ENCODE measurements at places on chromosomes 16 and 17.

- DNase-seq = no peak
These were observed 12.3 kb downstream of the NUPR1 start for GRCh38 chr16:28526201-28527099.

DNA sequence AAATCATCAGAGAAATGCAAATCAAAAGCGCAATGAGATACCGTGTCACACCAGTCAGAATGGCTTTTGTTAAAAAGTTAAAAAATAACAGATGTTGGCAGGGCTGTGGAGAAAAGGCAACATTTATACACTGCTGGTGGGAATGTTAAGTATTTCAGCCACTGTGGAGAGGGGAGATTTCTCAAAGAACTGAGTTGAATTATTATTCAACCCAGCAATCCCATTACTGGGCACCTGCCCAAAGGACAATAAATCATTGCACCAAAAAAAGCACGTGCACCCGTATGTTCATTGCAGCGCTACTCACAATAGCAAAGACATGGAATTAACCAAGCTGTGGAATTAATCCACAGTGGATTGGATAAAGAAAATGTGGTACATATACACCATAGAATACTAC is 204.7 kb downstream of the HS3ST4 start:
- no peak for DNase-seq

GRCh38 chr17:68909066-68909465 is 46.1 kb downstream of the ABCA8 start:
- DNase-seq = no peak

DNA sequence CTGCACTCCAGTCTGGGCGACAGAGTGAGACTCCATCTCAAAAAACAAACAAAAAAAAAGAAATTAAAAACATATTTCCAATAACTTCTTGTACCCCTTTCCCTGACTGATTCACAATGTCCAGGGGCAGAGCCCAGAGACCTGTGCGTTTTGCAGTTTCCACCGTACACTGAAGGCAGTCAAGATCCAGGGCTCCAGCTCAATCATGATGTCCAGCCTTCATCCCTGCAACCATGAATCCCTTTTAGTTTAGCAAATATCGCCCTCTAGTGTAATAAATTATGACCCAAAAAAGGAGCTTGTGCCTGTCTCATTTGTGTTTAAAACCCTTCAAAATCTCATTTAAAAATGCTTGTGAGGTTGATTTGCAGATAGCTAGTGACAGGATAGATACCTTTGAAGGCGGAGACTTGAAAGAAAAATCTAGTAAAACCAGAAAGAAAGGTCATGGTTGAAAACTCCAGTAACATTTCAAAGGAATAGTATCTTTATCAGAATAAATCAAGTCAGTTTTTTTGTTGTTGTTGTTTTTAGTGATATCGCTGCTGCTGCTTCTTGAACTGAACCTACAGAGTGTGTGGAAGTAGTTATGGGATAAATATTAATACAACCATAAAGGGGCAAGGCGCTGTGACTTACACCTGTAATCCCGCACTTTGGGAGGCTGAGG is 3.7 kb upstream of the ERN1 start:
- peak; percentile 21 for DNase-seq

DNA sequence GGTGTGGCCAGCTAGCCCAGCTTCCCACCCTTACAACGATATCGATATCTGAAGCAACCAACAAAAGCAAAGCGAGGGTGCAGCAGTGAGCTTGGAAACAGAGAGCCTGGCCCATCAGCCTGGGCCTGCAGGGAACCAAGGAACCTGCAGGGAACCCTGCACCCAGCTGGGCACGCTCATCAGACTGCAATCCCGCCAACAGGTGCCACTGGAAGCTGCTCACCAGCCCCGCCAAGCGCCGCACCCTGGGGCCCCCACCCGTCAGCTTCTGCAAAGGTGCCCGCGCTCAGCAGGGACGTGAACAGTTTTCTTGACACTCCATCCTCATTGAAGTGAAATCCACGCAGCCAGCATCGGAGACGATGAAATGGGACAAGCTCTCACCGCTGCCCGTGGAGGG is 250.7 kb downstream of the RBFOX3 start:
- DNase-seq = no peak

GRCh38 chr17:7887482-7888183 is 956 bp upstream of the CHD3 start:
- peak; percentile 92 for DNase-seq

DNA sequence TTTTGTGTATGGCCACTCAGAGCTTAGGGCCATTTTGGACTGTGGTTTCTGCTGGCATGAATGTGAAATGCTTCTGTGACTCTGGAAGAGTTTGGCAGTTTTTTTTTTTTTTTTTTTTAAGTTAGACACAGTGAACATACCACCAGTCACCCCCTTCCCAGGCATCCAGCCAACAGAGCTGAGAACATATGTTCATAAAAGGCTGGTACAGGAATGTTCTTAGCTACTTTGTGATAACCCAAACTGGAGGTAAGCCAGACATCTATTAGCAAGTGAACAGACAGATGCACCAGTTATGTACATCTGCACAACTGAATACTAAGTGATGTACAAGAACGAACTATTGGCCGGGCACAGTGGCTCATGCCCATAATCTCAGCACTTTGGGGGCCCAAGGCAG is 92.7 kb downstream of the ABCC1 start:
- DNase-seq = no peak

DNA sequence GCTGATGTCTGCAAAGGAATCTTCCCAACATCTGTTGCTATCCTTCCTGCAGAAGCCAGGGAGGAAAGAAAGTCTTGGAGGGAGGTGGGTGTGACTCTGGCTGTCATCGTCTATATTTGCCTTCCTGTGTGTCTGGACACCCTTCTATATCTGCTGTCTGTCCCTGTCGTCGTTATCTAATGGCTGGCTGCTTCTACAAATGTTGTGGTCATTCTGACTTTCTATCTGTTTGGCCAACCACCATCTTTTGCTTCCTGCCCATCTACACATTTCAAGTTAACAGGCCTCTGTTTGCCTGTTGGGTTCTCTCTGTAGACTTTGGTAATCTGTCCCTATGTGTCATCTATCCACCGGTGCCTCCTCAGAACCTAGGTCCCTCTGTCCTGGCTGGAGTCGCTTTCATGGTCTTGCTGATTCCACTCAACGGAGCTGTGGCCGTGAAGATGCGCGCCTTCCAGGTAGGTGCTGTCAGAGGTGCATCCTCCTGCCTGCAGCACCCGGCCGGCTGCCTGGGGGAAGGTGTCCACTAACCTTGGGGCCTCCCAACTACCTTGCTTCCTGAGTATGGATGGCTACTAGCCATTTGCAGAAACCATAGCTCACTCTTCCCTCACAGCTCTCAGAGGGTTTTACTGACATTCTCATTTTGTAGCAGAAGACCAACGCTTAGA is 30.2 kb downstream of the ABCC3 start:
- no peak for DNase-seq

- no peak for DNase-seq
These were observed 167.7 kb downstream of the COPRS start for GRCh38 chr17:31691251-31691905.
